ENCODE measurements at places on chromosomes 16 and 17. TPM values are rescaled to one million over a fixed set of nuclear protein-coding genes. Genes with fewer than 3 reads are reported as not detected.
A peak's percentile ranks its signal among the peaks of the same experiment; 100 is the strongest.

DNA sequence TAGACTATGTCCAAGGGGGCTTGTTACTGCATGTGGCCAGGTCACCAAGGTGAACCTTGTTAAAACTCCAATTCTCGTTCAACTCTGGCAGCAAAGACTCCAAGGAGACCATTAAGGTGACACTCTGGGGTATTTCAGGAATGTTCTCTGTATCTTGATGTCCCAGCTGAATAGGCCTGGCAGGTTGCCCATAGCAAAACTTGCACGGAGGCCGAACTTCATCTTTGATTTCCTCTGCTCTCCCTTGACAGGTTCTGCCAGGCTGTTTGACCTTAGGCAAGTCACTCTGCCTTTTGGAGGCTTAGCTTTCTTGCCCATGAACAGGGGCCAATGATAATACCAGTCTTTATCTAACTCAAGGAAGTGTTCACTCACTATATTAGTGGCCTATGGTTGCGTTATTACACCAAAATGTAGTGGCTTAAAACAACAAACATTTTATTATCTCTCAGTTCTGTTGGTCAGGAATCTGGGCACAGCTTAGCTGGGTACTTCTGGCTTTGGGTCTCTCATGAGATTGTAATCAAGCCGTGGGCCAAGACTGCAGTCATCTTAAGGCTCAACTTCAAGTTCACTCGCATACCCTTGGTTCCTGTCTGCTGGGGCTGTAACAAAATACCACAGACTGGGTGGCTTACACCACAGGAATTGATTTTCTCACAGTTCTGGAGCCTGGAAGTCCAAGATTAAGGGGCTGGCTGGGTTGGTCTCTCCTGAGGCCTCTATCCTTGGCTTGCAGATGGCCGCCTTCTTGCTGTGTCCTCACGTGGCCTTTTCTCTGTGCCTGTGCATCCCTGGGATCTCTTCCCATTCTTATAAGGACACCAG, 168.5 kb downstream of the UTP18 start:
- no peak for DNase-seq

PRCD gene
- total RNA-seq: 0.78 TPM

DNA sequence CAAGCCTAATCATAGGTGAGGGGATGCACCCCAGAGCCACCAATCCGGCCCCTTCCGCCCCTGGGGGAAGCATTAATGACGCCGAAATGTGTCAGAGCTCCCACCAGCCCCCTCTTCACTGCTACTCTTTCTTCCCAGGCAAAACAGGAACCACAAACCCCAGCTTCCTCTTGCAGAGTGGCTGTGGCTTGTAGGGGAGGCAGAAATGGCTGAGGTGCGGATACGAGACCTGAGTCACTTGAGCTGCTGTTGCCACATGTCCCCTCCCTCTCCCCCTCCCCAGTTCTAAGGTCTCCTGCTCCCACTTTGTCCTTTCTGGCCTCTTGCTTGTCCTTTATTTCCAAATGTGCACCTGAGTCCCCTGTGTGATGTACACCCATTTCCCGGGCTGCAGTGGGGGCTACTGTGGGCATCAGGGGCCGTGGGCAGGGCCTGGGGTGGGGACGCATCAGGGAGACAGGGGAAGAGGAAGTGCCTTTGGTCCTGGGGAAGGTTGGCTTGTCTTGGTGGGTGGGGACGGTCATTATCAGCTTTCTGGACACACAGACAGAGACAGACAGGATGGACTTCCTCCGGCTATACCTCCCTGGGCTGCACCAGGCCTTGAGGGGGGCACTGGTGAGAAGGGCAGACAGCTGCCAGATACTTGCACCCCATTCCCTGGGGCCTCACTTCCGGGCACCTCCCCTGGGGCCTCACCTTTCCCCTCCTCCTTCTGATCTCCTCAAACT, at the start of gene APOBR:
Gene APOBR, plus strand, starts transcription at position 523 of the 731 bp plus-strand sequence. Its CDS starts 39 bp downstream, at position 562.
- DNase-seq: peak; percentile 81

PRAC1 gene
- not detected for total RNA-seq

GRCh38 chr17:32319548-32319905, 22.4 kb downstream of the C17orf75 start:
- peak; percentile 84 for DNase-seq

FZD2 gene
- 0.36 TPM for total RNA-seq

GRCh38 chr17:8952191-8952590, 13.3 kb downstream of the PIK3R5 start:
- DNase-seq: no peak

GRCh38 chr17:2232244-2232638, 71.3 kb downstream of the SMG6 start:
- no peak for DNase-seq

DNA sequence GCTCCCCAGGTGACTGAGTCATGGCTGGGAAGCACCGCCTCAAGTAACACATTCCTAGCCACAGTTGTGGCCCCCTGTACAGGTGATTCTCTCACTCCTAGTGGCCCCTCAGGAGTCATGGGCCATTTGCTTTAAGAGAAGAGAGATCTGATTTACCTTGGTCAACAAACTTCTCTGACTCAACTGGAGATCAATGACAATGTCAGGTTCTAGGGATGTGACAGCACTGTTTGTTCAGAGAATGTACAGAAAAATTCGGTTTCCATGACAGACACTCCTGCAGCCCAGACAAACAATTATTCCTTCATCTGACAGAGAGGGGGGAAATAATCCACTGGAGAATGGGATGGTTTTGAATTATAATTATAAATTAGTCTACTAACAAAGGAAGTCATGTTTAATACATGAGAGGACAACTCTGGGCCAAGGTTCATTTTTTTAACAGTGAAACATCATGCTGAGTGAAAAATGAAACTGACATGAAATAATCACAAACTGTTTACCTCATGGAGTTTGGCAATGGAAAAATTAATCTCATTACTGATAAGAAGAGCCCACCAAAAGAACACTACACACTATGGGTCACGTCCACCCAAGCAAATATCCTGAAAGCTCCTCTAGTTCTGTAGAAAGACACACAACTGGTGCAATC, 9.7 kb downstream of the ERN1 start:
- no peak for DNase-seq

ZCCHC14 gene
- total RNA-seq: 7.7 TPM
